ENCODE measurements at places on chromosomes 3 and 15.
A peak's percentile ranks its signal among the peaks of the same experiment; 100 is the strongest.

GRCh38 chr3:9173445-9173844 lies 76.0 kb downstream of the SRGAP3 start:
- no peak for DNase-seq

DNA sequence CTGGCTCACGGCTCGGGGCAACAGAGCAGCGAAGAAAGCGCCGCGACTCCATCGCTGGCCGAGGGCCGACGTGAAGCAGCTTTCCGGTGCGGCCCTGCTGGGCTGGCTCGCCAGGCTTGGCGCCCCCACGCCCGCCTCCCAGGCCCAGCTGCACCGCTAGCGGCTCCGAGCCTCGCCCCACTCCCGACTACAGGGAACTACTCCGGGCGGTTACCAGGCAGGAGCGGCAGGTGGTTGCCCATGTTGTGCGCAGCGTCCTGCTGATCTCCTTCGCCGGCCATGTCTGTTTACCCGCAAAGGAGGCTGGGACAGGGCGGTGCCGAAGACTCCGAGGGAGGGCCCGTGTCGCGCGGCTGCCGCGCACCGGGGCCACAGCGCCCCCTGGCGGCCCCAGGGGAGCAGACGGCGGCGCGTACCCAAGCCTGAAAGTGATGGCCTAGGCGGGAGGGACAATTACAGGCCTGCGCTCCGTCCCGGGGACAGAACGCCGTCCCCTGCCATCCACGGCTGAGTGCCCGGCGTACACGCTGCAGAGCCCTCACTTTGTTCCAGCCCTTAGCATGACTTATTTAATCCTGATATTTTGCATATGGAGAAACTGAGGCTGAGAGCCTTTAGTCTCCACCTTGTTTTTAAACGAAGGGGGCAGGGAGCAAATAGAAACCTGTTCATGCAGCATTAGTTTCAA lies at the start of gene CRBN:
CRBN (minus strand) TSS at position 285 of the 688 bp plus-strand sequence; CDS start at position 281, 4 bp downstream.
- peak; percentile 81 for DNase-seq

- DNase-seq, result no peak
These were observed 552.4 kb upstream of the CCDC54 start for GRCh38 chr3:106824856-106825255.

DNA sequence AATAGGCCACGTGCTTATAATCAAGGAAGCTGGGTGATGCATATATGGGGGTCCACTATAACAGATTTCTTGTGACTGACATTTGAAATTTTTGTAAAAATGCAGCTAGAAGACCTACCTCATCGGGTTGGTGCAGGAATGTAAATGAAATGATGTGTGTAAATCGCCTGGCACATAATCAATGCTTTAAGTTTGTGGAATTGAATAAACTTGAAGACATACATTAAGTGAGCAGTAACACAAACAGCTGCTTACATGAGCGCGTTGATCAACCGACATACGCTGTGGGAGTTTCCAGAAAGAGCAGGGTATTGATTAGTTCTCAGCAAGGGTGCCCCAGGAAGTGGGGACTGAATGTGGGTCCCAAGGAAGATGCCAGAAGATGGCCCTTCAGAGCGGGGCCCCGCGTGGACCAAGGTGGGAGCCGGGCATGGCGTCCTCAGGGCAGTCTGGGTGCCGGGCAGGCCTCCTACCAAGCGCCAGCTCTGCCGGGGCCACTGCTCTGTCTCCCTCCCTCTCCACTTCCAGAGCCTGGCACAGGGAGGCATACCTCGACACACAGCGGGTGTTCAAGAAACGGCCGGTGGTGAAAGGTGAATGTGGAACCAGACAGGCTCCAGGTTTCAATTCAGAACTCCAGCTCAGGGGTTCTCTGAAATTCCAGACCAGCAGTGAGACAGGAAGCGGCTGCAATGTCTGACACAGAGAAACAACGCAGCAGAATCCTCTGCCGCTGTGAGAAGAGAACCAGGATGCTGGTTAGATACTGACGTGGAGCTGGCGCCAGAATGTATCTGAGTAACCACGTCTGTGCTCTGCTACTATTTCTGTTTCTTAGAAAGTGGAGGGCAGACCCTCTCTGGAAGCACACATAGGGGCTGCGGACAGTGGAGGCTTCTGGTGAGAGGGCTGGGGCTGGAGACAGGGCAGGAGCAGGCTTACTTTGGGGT lies 12.6 kb downstream of the BFSP2 start:
- DNase-seq, result no peak

- no peak for DNase-seq
These were observed 188.7 kb upstream of the TPM1 start for GRCh38 chr15:62853841-62854225.

DNA sequence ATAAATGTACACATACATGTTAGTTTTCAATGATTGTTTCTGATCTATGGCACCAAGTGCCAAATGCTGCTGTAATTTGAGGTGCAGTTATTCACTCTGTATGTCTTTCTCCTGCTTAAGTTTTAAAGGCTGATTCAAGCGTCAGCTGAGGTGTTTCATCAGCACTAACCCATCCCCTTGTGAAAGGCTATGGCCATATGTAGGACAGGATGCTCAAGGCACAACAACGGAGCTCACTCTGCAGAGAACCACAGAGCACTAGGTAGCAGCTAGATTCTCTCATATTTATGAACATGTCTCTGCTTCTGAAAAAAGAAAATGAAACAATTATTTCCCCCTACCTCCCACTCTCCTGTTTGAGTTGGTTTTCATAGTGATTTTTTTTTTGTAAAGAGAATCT lies 340.0 kb upstream of the TMCO5A start:
- DNase-seq, result no peak

DNA sequence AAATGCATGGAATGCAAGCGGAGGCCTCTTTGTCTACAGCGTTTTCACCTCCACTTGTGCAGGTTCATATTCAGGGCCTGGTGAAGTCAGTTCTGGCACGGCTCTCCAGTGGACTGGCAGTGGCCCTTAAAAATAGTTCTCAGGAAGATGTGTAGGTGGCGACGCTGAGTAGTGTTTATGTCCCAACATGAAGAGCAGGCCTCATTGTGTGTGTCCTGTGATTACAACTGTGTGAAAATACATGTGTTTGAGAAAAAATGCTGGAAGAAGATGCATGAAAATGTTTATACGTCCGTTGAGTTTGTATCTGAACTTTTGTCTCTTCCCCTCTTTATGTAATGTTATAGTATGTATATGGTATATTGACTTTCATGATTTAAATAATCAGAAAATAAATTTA lies 7.2 kb downstream of the LIPC start:
- DNase-seq, result no peak

- DNase-seq, result no peak
These were observed 54.6 kb upstream of the VILL start for GRCh38 chr3:37935756-37936666.

GRCh38 chr15:34818526-34818925 lies 23.2 kb upstream of the ACTC1 start:
- DNase-seq, result no peak

GRCh38 chr3:140319739-140320138 lies 358.1 kb upstream of the TRIM42 start:
- no peak for DNase-seq

DNA sequence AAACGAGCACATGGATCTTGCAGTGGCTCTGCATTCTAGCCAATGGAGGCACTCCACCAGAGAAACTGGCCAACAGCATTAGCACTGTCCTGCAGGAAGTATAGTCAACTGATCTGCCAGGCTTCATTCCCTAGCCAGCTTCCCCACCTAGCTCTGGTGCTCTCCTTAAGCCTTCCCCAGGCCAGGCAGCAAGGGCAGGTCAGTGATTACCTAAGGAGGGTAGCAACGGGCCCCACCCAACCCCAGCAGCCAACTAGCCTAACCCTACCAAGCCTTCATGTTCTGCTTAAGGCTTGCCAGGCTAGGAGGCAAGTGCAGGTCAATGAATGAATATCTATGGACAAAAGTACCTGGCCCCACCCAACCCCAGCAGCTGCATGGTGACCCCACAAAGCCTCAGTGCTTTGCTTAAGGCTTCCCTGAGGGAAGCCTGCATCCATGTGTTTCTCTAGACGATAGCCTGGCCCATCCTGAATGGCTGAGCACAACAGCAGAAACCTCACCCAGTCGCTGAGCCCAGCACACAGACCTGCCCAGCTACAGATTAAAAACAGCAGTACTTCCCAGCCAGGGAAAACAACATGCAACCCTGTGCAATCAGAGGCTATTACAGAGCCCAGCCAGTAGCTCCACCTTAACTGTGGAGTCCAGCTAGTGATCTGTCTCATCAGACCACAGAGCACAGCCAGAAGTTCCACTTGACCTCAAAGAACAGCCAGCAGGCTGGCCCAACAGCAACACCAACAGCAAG lies 28.5 kb downstream of the THBS1 start:
- no peak for DNase-seq

- DNase-seq, result no peak
These were observed 46.3 kb downstream of the SENP7 start for GRCh38 chr3:101466465-101467309.

GRCh38 chr15:57969355-57969754 lies 96.2 kb downstream of the ALDH1A2 start:
- DNase-seq, result no peak

DNA sequence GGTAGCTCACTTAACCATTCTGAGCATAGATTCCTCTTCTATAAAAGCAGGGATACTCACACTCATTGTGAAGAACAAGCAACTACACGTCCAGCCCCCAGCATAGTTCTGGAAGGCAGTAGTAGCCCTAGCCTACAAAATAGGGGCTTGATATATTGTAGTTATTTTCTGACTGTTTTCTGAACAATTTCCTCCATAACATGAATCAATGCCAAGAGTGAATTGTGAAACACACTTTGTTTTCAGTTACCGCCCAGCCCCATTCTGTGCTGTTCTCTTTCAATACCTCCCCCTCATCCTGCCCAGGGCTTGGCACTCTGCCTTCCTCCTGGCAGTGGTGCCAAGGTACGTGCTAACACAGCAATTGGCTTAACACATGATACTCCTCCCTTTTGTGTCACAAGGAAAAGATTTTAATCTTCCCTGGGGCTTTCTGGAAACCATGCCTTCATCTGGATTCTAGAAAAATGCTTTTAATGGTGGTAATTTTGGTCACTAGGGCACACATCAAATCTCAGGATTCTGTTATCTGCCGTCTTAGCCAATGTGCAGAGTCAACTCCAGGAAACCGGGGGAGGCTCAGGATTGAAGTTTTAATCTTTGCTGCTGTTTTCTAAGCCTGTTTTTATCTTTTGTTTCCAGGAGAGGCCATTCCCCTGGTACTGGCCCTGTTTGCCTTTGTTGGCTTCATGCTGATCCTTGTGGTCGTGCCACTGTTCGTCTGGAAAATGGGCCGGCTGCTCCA lies 37.2 kb downstream of the IL20RB start:
- no peak for DNase-seq

DNA sequence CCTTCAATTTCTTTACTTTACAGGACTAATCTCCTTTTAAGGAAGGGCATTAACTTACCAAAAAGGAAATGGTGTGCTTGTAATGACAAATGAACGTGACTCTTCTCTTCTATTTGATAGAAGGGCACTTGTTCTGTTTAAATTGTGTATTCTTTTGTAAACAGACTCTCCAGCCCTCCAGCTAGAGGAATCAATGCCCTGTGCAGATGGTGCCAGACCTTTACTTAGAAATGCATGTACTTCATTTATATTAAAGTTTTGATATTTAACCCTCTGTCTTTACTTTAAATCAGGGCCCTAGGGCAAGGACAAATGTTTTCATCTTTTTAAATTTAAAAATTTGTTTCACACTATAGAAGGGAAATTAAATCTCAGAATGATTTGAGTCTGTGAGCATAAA lies 355.1 kb downstream of the GBE1 start:
- DNase-seq, result no peak
